Putamen (tissue), 1 donor: ENCODE measurements at places on chromosomes 2 and 18.

DNA sequence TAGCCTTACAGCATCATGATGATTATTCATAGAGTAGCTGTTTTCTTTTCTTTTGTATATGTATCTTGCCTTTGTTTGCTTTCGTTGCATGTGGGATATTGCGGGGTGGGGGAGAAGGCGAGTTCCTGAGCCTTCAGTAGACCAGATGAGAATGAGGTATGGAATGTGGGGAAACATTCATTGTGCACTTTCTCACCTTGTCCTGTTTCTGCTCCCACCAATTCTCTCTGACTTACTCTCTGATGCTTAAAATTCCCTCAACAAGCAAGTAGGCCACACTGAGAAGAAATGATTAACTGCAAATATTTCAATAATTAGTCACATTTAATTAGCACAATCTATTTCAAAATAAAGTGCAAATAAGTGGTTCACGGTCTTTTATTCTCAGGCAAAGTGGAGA lies 31.0 kb downstream of the GKN2 start:
- no peak for DNase-seq

DNA sequence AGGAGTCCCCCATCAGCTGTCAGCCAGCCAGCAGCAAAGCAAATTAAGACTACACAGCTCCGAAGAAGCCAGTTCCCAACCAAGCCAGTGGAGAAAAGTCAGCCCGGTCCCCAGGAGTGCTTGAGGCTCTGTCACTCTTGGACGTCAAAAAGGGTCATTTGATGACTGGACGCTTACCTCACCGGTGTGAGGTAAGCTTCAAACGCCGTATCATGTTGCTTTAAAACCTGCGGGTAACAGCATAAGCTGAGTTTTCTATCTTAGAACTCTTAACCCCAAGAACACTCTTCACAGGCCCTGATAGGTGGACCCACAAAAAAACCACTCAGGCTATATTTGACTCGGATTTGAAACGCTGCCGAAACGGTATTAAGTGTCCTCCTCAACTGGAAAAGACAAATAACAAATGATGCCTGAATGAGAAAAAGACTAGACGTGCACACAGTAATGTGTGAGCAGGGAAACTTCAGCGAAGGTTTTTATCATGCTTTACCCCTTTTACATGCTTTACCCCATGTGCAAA lies 682 bp upstream of the LNPK start:
- no peak for DNase-seq

GRCh38 chr2:144464730-144465129 lies 55.2 kb downstream of the ZEB2 start:
- no peak for DNase-seq

- DNase-seq: no peak
These were observed 4.1 kb downstream of the CYRIA start for GRCh38 chr2:16661526-16661925.

GRCh38 chr2:151632993-151633565 lies 101.2 kb downstream of the NEB start:
- DNase-seq: no peak

DNA sequence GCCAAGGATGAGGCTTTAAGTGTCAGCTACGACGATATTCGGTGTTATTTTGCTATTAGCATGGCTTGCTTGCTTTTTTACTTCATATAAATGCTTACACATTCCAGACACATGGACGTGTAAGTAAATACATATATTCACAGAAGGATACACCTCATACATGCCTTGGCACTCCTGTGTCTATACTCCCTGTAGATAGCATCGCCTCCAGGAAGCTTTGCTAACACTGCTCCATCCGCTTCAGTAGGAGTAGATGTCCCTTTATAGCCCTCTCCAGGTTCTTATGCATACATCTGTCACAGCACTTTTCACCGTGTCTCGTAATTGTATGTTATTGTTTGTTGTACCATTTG lies 27.5 kb upstream of the KCTD1 start:
- DNase-seq: no peak

DNA sequence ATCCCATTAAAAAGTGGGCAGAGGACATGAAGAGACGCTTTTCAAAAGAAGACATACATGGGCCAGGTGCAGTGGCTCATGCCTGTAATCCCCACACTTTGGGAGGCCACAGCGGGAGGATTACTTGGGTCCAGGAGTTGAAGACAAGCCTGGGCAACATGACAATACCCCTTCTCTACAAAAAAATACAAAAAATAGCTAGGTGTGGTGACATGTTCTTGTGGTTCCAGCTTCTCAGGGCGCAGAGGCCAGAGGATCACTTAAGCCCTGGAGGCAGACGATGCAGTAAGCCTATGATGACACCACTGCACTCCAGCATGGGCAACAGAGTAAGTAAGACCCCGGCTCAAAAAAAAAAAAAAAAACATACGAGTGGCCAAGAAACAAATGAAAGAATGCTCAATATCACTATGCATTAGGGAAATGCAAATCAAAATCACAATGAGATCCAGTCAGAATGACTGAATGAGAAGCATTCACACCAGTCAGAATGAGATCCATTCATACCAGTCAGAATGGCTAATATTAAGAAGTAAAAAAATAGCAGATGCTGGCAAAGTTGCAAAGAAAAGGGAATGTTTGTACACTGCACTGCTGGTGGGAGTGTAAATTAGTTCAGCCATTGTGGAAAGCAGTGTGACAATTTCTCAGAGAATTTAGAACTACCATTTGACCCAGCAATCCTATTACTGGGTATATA lies 550.2 kb upstream of the SLC39A10 start:
- DNase-seq: peak; percentile 43

DNA sequence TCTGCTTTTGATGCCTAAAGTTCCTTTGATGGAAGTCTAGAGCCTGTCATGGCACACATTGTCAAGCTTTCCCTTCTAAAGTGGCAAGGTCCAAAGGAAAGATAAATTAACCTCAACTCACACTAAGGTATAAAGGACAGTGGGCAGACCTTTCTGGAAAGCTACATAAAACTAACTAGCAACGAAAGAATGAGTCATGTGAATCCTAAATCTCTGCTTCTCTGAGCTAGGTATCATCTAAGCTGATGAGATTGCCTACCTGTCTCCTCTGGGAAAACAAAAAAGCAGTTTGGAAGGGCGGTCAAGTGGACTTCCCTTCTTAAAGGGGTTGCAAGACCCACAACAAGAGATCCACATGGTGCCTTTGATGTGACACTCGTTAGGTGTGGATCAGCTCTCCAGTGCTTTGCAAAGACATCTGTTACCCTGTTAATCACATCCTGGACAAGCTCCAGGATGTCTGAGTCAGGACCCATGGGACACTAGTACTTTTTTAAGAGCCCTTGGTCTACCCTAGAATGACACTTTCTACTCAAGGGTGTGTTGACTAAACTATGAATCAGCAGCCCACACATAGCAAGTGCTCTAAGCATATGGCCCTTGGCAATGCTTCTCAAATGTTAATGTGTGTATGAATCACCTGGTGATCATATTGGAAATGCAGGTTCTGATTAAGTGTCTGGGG lies 173.5 kb downstream of the ALK start:
- DNase-seq: no peak

- no peak for DNase-seq
These were observed 84.5 kb downstream of the MEP1B start for GRCh38 chr18:32274307-32274706.

GRCh38 chr2:8582651-8583399 lies 99.0 kb upstream of the ID2 start:
- no peak for DNase-seq

- DNase-seq: no peak
These were observed 26.0 kb upstream of the TMEM214 start for GRCh38 chr2:27006602-27007415.

GRCh38 chr2:153138651-153139375 lies 339.7 kb downstream of the RPRM start:
- DNase-seq: no peak

DNA sequence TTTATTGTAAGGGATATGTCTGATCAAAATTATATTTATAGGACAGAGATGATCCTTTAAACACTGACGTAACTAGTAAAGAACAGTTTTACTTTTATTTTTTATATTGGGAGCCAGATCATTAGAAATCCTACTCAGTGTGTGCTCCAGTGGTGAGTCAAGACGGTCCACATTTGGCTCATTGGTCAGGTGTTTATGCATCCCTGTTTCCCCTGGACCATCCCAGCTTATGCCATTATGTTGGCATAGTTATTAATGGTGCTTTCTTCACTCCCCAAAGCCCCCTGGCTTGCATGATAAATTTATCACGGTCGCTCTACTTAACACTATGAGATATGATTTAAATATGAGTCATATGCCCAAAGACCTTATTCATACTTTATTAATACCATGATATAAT lies 293.4 kb downstream of the XIRP2 start:
- no peak for DNase-seq

- no peak for DNase-seq
These were observed 216.7 kb upstream of the STON1 start for GRCh38 chr2:48313036-48313877.

GRCh38 chr2:88184762-88185161 lies 14.6 kb downstream of the THNSL2 start:
- DNase-seq: no peak

DNA sequence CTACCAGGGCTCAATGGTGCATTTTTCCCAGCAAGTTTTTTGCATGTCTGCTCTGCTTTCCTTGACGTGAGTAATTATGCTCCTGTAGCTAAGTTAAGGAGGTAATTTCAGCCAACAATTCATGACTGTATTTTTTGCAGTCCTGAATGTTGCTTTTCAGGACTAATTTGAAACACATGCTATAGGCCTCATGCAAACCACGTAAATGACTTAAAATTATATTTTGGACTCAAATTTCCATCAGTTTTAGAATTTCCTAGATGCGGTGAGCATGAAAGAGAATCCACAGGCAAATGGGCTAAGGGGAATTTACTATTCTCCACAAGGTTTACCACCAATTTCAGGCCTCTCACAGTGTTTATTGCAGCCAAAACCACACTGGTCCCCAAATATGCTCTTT lies 589.9 kb upstream of the LRRTM1 start:
- DNase-seq: no peak

GRCh38 chr2:156411835-156412234 lies 24.3 kb upstream of the GPD2 start:
- no peak for DNase-seq

GRCh38 chr2:83747141-83747540 lies 711.9 kb downstream of the SUCLG1 start:
- DNase-seq: no peak

DNA sequence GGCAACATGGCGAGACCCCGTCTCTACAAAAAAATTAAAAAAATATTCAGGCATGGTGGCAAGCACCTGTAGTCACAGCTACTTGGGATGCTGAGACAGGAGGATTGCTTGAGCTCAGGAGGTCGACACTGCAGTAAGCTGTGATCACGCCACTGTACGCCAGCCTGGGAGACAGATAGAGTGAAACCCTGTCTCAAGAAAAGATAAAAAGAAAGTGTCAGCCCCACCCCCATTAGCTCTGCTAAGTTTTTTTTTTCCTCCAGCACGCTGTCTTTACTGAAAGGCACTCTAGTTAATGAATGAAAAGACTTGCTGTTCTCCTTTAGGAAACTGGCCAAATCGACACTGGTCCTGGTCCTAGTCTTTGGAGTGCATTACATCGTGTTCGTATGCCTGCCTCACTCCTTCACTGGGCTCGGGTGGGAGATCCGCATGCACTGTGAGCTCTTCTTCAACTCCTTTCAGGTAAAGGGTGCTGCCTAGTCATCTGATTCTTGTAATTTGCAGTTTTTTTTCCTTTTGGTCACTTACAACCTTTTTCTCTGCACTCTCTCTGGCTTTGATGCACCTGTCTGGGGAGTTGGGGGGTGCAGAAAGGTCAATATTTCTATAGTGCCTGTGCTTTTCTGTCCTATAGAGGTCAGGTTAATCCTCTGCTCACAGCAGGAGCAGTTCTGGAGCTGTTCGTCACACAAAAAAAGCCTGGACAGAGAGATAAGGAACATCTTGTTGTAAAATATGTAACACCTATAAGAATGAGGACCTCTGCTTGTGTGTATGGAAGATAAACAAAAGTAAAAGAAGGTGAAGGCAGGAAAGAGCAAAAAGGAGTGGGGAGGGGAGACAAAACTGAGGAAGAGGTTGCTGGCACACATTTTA lies 82.3 kb downstream of the PTH2R start:
- DNase-seq: no peak
